Right lobe of liver (tissue), 6 donors: ENCODE measurements at places on chromosomes 4 and X. TPM values are rescaled to one million over a fixed set of nuclear protein-coding genes. Genes with fewer than 3 reads are reported as not detected.

Gene CDKL5
- 2.6 TPM for total RNA-seq

Gene XAGE1A
- not detected for total RNA-seq

Gene RTL5
- 1.3 TPM for total RNA-seq

Gene IL2RG
- 0.64 TPM for total RNA-seq

Gene TMPRSS11D
- total RNA-seq = not detected

- H3K27ac ChIP-seq = no peak overlapping the region
- H3K27me3 ChIP-seq = peaks cover 4% of the 10 kb centered on the region
- no peaks in the 10 kb centered on the region for H3K36me3 ChIP-seq
- no peak for DNase-seq
- no peak overlapping the region for H3K4me3 ChIP-seq
- H3K4me1 ChIP-seq = no peaks in the 10 kb centered on the region
These were observed 158.2 kb downstream of the PLS3 start for GRCh38 chrX:115719171-115719570.

DNA sequence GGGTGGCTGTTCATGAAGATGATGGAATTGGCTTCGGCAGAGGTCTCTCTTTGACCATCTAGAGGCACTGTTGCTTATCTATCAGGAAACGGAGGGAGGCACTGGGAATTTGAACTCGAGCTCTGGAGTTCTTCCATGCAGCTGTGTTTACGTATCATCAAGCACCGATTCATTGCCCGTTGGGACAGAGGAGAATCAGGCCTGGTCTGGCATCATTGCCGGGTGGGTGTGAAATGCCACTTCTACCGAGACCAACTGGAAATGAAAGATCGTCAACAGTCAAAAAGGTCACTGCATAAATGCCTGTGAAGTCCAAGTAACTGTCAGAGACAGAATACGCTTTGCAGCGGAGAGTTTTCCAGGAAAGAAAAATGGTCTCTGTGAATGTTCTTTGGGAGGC lies 166.9 kb downstream of the ASMT start:
- H3K36me3 ChIP-seq = no peaks in the 10 kb centered on the region
- no peak overlapping the region for H3K27ac ChIP-seq
- H3K27me3 ChIP-seq = no peaks in the 10 kb centered on the region
- DNase-seq = no peak

DNA sequence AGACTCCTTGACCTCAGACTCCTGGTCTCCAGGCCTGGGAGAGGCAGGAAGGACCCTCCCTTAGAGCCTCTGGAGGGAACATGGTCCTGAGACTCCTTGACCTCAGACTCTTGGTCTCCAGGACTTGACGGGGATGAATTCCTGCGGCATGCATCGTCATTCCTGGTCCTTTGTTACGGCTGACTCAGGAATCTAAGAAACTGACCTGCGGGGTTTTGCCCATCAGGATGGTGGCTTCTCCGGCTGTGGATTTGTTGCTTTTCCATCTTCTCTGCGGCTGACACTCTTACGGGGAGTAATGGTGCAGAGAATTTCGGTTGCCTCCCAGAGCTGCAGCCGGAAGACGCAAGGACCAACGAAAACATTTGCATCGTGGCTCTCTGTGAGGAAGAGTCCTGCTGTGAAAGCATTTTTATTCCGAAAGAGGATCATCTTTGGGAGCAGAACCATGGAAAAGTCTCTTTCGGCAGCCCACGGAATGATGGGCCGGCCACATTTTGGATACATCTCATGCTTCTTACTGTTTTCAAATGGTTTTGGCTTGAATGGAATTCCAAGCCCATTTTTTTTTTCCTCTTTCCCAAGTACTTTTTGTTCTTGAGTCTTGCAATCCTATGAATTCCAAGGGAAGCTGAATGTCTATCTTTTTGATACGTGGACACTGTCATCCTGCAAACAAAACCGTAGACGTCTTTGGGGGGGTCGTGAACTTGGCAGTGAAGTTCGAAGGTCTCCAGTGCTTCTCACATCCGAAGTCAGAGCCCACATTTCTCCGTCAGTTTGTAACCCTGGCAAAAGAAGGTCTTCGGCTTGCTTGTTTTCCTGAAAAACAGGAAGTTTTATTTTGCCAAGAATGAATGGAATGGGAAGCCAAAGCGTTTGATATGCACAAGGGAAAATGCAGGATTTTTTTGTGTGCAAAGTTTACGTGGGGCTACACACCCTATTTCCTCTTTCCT lies 36.5 kb downstream of the SHOX start:
- no peak overlapping the region for H3K27ac ChIP-seq
- no peaks in the 10 kb centered on the region for H3K27me3 ChIP-seq
- no peak overlapping the region for H3K4me3 ChIP-seq

GRCh38 chr4:17284323-17285175 lies 227.3 kb downstream of the QDPR start:
- H3K27ac ChIP-seq = no peak overlapping the region
- H3K4me3 ChIP-seq = no peak overlapping the region
- no peak for DNase-seq
- H3K36me3 ChIP-seq = no peaks in the 10 kb centered on the region
- H3K4me1 ChIP-seq = no peaks in the 10 kb centered on the region
- no peaks in the 10 kb centered on the region for H3K27me3 ChIP-seq

- no peak for DNase-seq
- H3K27ac ChIP-seq = no peak overlapping the region
- no peaks in the 10 kb centered on the region for H3K36me3 ChIP-seq
These were observed 41.8 kb upstream of the TXK start for GRCh38 chr4:48175806-48176205.

- no peak overlapping the region for H3K4me3 ChIP-seq
- no peaks in the 10 kb centered on the region for H3K4me1 ChIP-seq
- DNase-seq = no peak
- H3K27ac ChIP-seq = no peak overlapping the region
These were observed 2.4 kb downstream of the PPP2R2C start for GRCh38 chr4:6469898-6470501.

GRCh38 chr4:84914686-84915395 lies 51.6 kb downstream of the WDFY3 start:
- no peak overlapping the region for H3K4me3 ChIP-seq
- DNase-seq = no peak
- no peaks in the 10 kb centered on the region for H3K27me3 ChIP-seq
- no peaks in the 10 kb centered on the region for H3K4me1 ChIP-seq
- H3K27ac ChIP-seq = no peak overlapping the region
- H3K36me3 ChIP-seq = no peaks in the 10 kb centered on the region

- no peaks in the 10 kb centered on the region for H3K4me1 ChIP-seq
- DNase-seq = no peak
- no peak overlapping the region for H3K4me3 ChIP-seq
- H3K27me3 ChIP-seq = no peaks in the 10 kb centered on the region
- H3K27ac ChIP-seq = no peak overlapping the region
- no peaks in the 10 kb centered on the region for H3K36me3 ChIP-seq
These were observed 95.1 kb downstream of the IL15 start for GRCh38 chr4:141731481-141731880.

GRCh38 chr4:94877973-94878372 lies 120.2 kb downstream of the BMPR1B start:
- no peaks in the 10 kb centered on the region for H3K4me1 ChIP-seq
- no peaks in the 10 kb centered on the region for H3K27me3 ChIP-seq
- no peak overlapping the region for H3K4me3 ChIP-seq

DNA sequence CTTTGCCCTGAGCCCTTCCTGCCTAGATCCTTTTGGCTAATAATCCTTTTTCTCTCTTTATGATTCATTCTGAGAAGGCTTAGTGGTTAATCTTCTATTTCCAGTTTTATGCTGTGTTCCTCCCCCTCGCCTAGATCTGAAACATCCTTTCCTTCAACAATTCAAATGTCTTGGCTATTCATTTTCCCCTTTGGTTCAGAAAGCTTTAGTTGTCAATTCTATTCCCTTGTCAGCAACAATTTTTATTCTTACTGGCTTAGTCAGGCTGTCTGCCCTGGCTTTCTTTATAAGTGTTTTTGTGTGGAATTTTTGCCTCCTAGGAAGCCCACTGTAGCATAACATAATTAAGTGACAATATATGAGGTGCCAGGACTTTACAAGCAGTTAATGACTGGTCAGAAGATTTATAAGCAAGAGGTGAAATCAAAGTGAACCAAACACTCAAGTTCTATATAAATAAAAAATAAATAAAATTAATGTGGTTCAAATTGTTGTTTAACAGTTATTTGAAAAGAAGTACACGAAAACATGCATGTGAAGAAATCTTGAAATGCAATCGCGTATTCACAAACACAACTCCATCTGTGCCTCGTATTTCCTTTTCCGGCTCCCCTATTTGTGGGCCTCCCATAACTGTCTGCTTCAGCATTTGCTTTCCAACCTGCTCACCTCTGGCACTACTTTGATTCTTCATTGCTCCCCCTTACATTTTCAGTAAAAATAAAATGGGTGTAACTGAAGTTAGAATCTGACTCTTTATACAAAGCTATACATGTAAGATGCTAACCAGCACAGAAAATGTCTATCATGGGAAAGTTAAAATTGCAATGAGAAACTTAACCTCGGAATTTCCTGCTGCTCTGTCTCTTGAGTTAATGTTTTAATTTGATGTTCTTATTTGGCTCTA lies 235.4 kb downstream of the SPRY1 start:
- no peak overlapping the region for H3K4me3 ChIP-seq
- H3K27me3 ChIP-seq = no peaks in the 10 kb centered on the region
- H3K4me1 ChIP-seq = no peaks in the 10 kb centered on the region
- no peaks in the 10 kb centered on the region for H3K36me3 ChIP-seq
- no peak for DNase-seq

- no peak overlapping the region for H3K27ac ChIP-seq
- H3K36me3 ChIP-seq = no peaks in the 10 kb centered on the region
- H3K4me1 ChIP-seq = no peaks in the 10 kb centered on the region
- no peak for DNase-seq
- no peak overlapping the region for H3K4me3 ChIP-seq
These were observed 22.5 kb downstream of the XIAP start for GRCh38 chrX:123882391-123882790.

DNA sequence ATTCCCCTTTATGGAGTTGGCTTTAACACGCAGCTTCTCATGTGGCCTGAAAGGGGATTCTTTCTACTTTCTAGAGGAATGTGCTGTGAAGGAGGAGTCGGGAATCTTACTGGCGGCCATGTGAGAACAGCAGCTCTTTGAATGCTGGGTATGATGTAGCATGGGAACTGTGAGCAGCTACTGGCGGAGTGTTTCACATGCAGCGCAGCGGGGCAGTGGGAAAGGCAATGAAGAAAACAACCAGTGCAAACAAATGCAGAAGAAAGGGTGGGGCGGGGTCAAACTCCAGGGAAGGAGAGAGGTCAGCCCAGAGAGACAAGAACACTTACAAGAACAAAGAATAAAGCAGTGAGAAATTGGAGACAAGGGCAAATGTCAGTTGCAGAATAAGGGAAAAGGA lies 363.8 kb upstream of the FTHL17 start:
- DNase-seq = no peak
- no peaks in the 10 kb centered on the region for H3K27me3 ChIP-seq
- H3K4me1 ChIP-seq = no peaks in the 10 kb centered on the region
- no peak overlapping the region for H3K4me3 ChIP-seq
- H3K27ac ChIP-seq = no peak overlapping the region
- H3K36me3 ChIP-seq = no peaks in the 10 kb centered on the region

GRCh38 chr4:183790661-183791060 lies 114.4 kb upstream of the STOX2 start:
- H3K4me1 ChIP-seq = no peaks in the 10 kb centered on the region
- H3K27me3 ChIP-seq = no peaks in the 10 kb centered on the region
- DNase-seq = no peak
- no peak overlapping the region for H3K27ac ChIP-seq

DNA sequence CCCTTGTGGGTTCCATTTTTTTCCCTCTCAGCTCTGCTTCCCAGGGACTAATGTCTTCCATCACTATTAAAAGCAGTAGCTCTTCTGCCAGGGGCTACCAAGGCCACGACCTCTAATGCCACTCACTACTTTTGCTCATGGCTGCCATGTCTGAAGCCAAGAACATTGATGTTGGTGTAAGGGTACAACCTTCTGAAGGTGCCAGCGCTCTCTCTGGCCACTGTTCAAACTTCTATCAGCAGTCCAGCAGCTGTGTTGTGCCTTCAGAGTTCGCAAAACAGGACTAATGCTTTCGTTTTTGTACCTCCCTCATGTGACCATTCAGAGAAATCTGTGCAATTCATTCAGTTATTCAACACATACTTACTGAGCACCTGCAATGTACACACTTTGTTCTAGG lies 121.5 kb upstream of the ENPEP start:
- no peak for DNase-seq
- H3K4me1 ChIP-seq = no peaks in the 10 kb centered on the region
- no peak overlapping the region for H3K4me3 ChIP-seq
- H3K27me3 ChIP-seq = no peaks in the 10 kb centered on the region

DNA sequence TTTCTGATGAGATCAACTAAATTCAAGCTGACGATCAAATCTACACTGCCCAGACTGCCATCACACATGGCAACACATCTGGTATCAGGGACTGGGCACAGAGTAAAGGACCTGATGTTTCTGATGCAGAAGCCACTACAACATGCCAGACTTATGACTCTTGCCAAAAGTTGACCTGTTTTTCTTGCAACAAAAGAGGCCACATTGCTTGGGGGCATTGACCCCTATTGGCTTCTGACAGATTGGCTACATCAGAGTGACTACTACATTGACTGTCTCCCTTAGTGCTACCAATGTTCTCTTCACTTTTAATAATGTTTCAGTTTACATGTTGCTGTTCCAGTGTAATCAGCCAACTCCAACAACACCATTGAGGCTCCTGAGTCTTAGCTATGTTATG lies 15.3 kb upstream of the SMIM10 start:
- no peaks in the 10 kb centered on the region for H3K27me3 ChIP-seq
- no peaks in the 10 kb centered on the region for H3K4me1 ChIP-seq
- H3K27ac ChIP-seq = no peak overlapping the region
- DNase-seq = no peak

DNA sequence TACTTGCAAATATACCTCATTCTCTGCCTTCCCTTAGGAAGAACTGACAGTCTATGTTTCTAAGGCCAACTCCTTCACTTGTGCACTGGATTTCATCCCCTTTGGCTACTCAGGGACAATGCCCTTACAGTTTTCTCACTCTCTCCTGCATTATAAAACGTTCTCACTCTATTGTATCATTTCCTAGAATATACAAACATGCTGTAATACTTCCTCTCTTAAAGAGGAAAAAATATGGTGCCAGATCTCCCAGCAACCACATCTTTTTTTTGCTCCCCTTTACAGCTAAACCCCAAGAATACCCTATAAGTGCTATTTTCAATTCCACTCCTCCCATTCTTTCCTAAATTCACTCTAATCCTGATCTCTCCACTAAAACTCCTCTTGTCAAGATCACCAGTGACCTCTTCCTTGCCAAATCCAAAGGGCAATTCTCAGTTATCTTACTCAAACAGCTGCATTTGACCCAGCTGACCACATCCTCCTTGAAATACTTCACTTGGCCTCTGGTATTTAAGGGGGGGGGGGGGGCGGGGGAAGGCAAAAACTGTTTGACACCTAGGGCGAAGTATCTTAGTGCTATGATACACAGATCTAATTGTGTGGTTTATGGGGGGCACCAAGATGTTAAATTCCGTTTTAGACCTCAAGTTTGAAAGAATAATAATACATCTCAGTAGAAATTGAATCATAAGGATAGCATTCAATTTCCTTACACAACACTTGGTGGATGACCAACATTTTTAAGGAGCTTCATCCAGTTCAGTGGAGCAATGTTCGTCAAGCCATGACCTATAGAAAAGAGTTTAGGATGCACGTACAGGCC lies 1.6 kb downstream of the RCHY1 start:
- peak overlapping the region; percentile 85 for H3K27ac ChIP-seq
- peak overlapping the region; percentile 47 for H3K4me3 ChIP-seq
- DNase-seq = no peak
- H3K36me3 ChIP-seq = peaks cover 21% of the 10 kb centered on the region
